ENCODE measurements at places on chromosomes 4 and X.

GRCh38 chrX:77398330-77398954 is 48.7 kb upstream of the FGF16 start:
- DNase-seq, result no peak

- DNase-seq, result no peak
Measured at GRCh38 chr4:168886351-168886750, 123.7 kb downstream of the CBR4 start.

DNA sequence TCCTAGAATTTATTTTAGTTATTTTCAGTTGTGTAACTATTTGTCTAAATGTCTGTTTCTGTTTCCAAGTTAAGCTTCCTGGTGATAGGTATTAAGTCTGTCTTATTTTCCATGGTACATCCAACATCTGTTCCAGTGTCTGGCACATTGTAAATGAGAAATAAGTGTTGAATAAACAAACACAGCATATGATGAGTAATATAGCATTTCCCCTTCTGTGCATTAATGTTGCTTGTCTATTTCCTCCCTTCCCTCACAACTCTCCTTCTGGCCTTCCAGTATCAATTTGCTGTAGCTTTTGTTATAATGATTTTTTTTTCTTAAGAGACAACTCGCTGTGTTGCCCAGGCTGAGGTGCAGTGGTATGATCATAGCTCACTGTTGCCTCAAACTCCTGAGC is 36.1 kb downstream of the COPS4 start:
- no peak for DNase-seq

DNA sequence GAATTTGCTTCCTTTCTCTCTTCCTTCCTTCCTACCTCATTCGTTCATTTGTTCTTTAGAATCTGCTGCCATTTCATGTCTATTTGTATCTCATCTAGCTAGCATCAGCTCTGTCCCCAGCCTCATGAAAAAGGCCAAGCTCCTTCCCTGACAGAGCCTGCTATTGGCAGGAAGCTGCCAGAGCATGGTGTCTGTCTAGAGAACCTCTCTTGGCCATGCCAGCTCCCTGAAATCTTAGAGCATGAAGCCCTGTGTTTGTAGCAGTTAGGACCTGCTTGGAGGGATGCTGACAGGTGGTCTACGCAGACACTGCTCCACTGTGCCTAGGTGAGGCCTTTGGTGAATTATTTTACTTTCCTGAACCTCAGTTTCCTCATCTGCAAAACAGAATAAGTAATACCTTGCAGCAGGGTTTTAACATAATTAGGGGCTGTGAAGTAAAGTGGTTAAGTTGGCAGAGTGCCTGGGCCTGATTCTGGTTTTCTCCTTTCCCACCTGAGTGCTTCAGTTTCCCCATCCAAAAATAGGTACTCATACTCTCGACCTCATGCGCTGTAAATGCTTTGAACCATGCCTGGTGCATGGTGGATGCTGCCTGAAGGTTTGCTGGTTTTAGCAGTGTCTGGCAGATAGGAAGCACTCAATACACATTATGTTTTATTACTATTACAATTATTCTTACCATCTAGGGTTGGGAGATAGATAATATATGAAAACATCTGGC is 4.7 kb downstream of the PTTG2 start:
- DNase-seq, result no peak

DNA sequence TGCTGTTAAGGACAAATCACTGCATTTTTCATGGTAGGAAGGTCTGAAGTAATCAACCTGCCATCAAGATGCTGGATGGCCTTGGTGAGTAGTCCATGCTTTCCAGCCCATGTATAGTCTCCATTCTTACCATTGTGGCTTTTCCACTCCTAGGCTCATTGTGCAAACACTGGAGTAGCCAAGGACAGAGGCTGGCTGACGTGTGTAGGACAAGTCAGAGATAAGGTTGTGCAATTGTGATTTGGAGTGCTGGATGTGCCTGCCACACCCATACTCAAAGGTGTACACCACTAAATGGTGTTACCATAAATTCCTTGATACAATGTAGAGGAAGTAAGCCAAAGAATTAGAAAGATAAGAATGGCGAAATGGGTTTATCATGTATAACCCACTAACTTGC is 26.3 kb upstream of the RADX start:
- no peak for DNase-seq

GRCh38 chr4:76459291-76459723 is 24.3 kb downstream of the SHROOM3 start:
- no peak for DNase-seq

GRCh38 chr4:180148737-180149136 is 2094.5 kb upstream of the TENM3 start:
- no peak for DNase-seq

GRCh38 chr4:72295966-72296557 is 264.3 kb downstream of the NPFFR2 start:
- peak; percentile 33 for DNase-seq

- DNase-seq, result no peak
Measured at GRCh38 chr4:131488772-131489171, 1660.3 kb upstream of the PCDH10 start.

GRCh38 chr4:145217349-145217748 is 37.0 kb upstream of the OTUD4 start:
- no peak for DNase-seq

GRCh38 chr4:116636917-116637316 is 448.5 kb downstream of the TRAM1L1 start:
- DNase-seq, result no peak

- no peak for DNase-seq
Measured at GRCh38 chrX:150886381-150886780, 12.1 kb downstream of the CD99L2 start.

DNA sequence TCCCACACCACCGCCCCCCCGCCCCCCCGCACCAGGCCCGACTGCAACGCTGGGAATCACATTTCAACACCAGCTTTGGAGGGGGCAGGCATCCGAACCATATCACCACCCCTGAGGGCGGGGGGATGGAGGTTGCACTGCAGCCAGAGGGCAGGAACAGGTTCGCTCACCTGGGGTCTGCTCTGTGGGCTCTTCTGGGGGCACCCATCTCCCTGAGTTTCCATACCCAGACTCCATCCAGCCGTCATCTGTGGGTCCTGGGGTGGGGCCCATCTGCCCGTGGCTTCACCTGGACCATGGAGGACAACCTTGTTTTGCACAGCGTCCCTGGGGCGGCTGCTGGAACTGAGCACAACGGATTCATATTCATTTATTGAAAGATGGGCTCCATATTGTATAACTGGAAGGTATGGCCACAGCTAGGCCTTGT is 6.9 kb downstream of the PSAPL1 start:
- no peak for DNase-seq

DNA sequence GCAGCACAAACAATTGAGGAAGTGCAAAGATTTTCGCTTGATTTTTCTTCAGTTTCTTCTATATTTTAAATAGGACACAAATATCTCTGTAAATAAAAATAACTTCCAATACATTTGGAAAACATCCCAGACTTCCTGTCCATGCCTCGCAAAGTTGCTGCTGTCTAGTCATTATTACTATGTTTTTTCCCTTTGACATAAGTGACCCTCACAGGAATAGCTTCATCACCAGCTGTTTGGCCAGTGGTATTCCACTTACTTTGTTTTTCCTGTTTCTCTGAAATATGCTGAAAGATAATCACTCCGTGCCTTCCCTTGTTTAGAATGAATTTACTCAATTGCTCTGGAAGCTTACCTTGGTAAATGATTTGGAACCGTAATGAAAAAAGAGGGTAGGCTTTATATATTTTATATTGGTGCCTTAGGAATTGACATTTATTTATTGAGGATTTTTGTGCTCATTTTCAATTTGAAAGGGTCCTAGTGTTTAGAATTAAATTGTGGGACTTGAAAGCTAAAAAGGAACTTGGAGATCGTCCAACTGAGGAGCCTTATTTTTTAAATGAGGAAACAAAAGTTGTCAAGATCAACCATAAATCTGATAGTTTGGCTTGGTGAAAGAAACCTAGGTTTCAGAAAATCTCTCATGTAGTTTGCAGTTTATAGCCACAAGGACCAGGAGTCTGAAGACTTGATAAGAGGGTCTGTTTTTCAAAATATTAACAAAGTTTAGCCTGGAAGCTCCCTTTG is 65.6 kb downstream of the CDKL5 start:
- DNase-seq, result no peak

GRCh38 chr4:86033171-86033570 is 326.7 kb downstream of the MAPK10 start:
- no peak for DNase-seq

DNA sequence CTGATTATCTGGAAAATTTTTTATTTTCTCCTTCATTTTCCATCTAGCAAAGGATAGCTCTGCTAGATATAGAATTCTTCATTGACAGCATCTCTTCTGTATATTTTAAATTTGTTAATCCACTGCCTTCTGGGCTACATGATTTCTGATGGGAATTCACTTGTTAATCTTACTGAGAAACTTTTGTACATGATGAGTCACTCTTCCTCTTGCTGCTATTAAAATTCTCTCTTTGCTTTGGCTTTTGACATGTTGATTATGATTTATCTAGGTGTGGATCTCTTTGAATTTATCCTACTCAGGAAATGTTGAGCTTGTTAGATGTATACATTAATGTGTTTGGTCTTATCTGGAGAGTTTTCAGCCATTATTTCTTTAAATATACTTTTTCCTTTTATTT is 27.5 kb downstream of the OR13H1 start:
- no peak for DNase-seq

DNA sequence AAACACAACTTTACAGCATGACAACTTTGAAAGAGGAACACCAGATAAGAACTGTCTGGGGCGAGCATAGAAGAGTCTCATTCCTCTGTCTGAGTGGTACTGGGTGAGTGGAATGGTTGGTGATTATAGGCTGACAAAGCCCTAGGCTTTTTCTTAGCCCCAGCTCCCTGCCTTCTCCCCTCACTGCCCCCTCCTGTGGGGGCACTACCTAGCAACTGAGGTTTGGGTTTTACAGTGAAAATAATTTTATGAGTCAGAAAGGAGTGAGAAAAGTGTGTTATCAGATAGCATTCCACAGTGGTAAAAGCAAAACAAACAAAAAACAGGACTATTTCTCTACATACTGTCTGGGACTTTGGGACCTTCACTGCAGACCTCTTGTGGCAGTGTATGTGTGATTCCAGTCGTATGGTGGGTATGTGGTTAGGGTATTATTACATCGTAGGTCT is 10.5 kb upstream of the TMEM165 start:
- DNase-seq, result no peak

DNA sequence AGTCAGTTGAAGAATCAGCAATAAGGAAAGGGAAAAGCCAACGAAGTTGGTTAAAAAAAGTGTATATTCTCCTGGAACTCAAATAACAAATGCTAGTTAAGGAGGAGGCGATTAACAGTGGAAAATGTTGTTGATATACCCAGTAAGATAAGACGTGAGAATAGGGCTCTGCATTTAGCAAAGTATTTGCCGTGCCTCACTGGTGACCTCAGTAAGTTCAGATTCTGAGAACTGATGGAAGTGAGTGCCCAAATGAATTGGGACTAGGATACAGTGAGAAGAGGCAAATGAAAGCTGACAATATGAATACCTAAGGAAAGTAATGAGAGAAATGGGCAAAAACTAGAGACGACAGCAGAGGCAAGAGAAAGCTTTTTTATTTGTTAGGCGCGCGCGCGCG is 3.5 kb downstream of the TECRL start:
- no peak for DNase-seq

GRCh38 chr4:151888367-151888866 is 127.6 kb upstream of the GATB start:
- no peak for DNase-seq

DNA sequence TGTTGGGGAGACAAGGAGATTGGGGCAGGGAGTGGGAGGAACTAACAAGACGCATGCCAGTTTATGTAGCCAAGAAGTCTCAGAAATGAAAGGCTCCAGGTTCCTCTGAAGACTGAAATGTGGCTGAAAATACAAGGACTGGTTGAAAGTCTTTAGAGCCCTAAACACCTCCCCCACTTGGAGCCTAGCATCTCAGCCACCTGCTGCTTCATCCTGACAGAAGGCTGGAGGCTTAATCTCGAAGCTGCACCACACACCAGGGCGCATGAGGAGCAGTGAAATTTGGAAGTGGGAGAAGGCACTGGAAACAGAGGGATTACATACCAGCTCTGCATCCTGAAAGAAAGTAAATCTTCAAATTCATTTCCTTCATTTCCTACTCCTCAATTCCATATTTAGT is 160.7 kb upstream of the FTHL17 start:
- DNase-seq, result no peak

DNA sequence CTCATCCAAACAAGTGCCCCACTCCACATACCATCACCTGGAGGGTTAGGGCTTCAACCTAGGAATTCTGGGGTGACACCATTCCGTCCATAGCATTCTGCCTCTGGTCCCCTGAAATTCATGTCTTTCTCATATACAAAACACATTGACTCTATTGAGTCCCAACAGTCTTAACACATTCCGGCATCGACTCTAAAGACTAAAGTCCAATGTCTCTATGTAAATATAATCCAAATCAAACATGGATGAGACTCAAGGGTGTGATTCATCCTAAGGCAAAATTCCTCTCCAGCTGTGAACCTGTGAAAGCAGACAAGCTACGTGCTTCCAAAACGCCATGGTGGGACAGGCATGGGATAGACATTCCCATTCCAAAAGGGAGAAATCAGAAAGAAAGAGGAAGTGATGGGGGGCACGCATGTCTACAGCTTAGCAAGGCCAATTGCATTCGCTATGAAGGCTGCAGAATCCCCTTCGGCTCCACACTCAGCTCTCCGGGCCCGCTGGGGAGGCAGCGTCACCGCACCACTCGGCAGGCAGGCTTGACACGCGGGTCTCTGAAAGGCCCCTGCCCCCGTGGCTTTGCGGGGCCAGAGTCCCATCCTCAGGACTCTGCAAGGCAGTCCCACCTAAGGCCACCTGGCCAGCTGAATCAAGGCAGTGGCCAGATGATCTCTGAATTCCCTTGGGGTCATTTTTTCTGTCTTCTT is 53.2 kb downstream of the ADRA2C start:
- DNase-seq, result no peak

DNA sequence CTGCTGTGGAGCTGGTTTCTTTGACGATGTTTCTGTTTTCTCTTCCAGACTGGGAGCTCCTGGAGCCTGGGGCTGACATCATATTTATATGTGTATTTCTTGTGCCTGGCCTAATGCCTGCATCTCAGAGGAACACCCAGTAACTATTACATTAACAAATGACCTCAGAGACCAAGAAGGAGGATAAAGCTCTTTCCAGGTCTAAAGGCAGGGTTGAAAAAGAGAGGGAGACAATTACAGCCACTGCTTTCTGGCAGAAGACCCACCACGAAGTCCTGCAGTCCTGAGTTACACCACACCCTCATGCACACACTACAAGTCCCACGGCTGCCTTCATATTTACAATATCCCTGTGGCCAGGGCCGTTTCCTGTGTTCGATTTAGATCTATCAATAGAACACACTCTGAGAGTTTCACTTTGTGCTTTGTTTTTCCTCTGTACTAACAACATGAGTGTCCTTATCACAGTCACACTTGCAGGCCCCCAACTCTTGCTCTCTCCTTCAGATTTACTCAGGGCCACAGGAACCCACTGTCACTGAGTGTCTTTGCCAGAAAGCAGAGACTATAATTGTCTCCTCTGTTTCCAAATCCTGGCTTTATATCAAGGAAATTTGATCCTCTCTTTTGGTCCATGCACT is 535.5 kb downstream of the MID1IP1 start:
- DNase-seq, result peak; percentile 85
